Bronchus fibroblast of lung (primary cell): ENCODE measurements at places on chromosomes 12 and 14. TPM values are rescaled to one million over a fixed set of nuclear protein-coding genes. Genes with fewer than 3 reads are reported as not detected.

The CCDC197 gene
- not detected in 2 replicates for total RNA-seq

The PRKD1 gene
- total RNA-seq: 6.4 and 7.1 TPM in 2 replicates

The OR6C2 gene
- total RNA-seq: not detected in 2 replicates

The AVPR1A gene
- not detected in 2 replicates for total RNA-seq

The ESPL1 gene
- 12.4 and 13.2 TPM in 2 replicates for total RNA-seq

The RTL1 gene
- total RNA-seq: not detected in 2 replicates

The ANG gene
- total RNA-seq: 6.7 and 7.9 TPM in 2 replicates

The HEBP1 gene
- total RNA-seq: 14.6 and 19.0 TPM in 2 replicates

The KDM5A gene
- 19.6 and 22.7 TPM in 2 replicates for total RNA-seq

The SERPINA9 gene
- total RNA-seq: 0.45 TPM in 1 of 2 replicates, not detected in the other

The FAM90A1 gene
- total RNA-seq: 0.15 and 0.17 TPM in 2 replicates

The NEUROD4 gene
- total RNA-seq: not detected in 2 replicates

The GAS2L3 gene
- total RNA-seq: 23.8 and 27.6 TPM in 2 replicates

The CCDC88C gene
- 0.59 and 0.67 TPM in 2 replicates for total RNA-seq

The GPR84 gene
- total RNA-seq: not detected in 2 replicates
